ENCODE measurements at places on chromosomes 12 and 14. TPM values are rescaled to one million over a fixed set of nuclear protein-coding genes. Genes with fewer than 3 reads are reported as not detected.

DNA sequence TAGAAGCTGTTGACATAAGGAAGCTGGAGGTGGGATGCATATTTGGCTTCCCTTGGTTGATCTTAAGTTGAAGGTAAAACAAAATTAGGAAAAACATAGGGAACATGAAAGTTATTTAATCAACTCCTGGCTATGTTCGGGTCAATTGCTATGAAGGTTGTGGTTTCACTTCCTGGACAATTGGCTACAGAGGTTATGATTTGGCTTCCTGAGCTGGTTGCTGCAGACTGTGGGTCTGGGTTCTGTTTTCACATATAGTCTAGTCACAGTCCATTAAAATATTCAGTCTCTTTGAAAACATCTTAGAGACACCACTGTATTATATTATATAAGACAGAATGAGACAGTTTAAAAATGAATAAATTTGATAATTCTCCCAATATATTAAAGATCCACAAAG, 895.2 kb upstream of the USP15 start:
- no peak overlapping the region for H3K27ac ChIP-seq
- no peaks in the 10 kb centered on the region for H3K4me1 ChIP-seq
- H3K4me3 ChIP-seq = no peak overlapping the region
- H3K36me3 ChIP-seq = no peaks in the 10 kb centered on the region
- no peak for DNase-seq
- no peaks in the 10 kb centered on the region for H3K27me3 ChIP-seq

DNA sequence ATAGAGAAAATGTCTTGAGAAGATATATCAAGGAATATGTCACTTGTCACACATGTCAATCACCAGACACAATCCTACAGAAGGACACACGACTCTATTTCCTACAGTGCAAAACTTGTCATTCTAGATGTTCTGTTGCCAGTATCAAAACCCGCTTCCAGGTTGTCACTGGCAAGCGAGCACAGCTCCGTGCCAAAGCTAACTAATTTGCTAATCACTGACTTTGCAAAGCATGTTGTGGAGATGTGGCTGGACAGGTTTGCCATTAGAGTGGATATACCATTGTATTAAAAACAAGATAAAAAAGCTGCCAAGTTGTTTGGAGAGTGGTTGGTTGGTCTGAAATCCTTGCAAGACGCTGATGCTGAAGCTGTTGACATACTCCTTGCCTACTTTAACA, 7.9 kb upstream of the SGPP1 start:
- H3K4me3 ChIP-seq = no peak overlapping the region
- no peaks in the 10 kb centered on the region for H3K27me3 ChIP-seq
- DNase-seq = no peak
- no peak overlapping the region for H3K27ac ChIP-seq
- no peaks in the 10 kb centered on the region for H3K4me1 ChIP-seq
- H3K36me3 ChIP-seq = no peaks in the 10 kb centered on the region

DNA sequence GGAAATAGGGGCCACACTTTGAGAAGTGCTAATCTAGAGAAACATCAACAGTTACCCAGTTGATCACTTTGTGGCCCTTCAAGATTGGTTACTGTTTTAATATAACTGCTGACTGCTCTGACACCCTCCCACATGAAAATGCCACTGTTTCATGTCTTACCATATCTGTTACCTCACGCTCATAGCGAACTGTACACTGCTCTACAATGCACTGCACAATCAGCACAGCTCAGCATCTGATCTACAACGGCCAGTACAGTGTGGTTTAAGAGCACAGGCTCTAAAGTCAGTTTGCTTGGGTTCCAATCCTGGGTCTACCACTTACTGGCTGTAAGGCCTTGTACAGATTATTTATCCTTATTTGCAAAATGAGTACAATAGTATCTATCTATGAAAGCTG, 39.1 kb downstream of the SPPL3 start:
- no peak overlapping the region for H3K27ac ChIP-seq
- H3K36me3 ChIP-seq = no peaks in the 10 kb centered on the region
- DNase-seq = no peak
- H3K4me3 ChIP-seq = no peak overlapping the region

DNA sequence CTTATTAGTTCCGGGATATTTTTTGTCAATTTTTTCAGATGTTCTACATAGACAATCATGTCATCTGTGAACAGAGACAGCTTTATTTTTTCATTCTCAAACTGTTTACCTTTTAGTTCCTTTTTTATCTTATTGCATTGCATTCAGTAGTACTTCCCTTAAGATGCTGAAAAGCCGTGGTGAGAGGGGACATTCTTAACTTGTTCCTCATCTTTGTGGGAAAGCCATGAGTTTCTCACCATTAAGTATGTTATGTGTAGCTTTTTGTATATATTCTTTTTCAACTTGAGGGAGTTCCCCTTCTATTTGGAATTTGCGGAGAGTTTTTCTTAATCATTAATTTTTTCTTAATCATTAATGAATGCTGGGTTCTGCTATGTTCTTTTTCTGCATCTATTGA, 1727.1 kb upstream of the SEL1L start:
- H3K4me3 ChIP-seq = no peak overlapping the region
- DNase-seq = no peak
- H3K27me3 ChIP-seq = no peaks in the 10 kb centered on the region
- H3K4me1 ChIP-seq = no peaks in the 10 kb centered on the region

DNA sequence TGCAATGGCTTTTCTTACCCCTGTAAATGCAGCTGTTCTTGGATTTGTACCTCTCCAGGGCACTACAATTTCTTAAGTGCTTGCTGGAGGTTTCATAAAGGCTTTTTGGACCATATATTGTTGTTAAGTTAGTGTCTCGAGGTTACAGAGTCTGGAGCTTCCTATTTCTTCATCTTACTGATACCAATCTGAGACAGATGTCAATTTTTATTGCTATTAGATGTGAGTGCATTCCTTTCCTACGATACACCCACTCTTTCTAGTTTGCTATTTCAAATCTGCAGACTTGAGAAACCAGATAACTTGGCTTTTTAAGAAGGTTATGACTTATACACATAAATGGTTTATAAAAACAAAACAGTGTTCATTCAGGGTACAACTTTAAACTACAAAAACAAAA, 2.1 kb downstream of the NOXRED1 start:
- no peaks in the 10 kb centered on the region for H3K4me1 ChIP-seq
- no peak for DNase-seq
- no peak overlapping the region for H3K4me3 ChIP-seq
- H3K36me3 ChIP-seq = peaks cover 30% of the 10 kb centered on the region

GRCh38 chr12:77354766-77355362, 289.5 kb upstream of the E2F7 start:
- H3K27ac ChIP-seq = no peak overlapping the region
- no peaks in the 10 kb centered on the region for H3K36me3 ChIP-seq
- H3K4me3 ChIP-seq = no peak overlapping the region
- no peak for DNase-seq
- no peaks in the 10 kb centered on the region for H3K27me3 ChIP-seq

- H3K4me3 ChIP-seq = no peak overlapping the region
- H3K36me3 ChIP-seq = no peaks in the 10 kb centered on the region
- no peak for DNase-seq
Measured at GRCh38 chr12:77837876-77838291, 7.2 kb downstream of the NAV3 start.

DNA sequence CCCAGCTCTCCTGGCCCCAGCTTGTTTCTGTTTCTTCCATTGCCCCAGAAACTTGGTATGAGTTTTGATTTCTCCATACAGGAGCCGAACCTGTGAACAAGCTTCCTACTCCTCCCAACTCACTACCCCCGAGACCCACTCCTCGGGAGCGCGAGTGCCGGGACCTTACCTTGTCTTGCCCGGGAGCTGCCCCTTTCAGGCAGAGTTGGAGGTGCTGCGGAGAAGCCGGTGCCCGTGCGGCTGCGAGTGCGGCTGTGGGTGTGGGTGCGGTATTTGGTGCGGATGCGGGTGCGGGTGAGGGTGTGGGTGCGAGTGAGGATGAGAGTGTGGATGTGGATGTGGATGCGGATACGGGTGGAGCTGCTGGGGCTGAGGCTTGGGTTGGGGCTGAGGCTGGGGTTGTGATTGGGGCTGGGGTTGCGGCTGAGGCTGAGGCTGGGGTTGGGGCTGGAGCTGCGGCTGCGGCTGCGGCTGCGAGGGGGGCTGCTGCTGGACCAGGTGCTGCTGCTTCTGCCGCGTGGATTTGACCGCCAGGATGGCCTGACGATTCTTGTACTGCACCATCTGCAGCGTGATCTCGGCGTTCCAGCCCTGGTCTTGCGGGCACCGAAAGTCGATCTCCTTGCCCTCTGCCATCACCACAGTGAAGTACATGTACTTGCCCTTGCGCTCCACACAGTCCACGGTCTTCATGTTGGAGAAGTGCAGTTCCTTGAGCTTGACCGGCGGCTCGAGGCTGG, 1.1 kb downstream of the PHLDA1 start:
- peaks cover 21% of the 10 kb centered on the region for H3K4me1 ChIP-seq
- peak overlapping the region; percentile 93 for H3K27ac ChIP-seq
- no peaks in the 10 kb centered on the region for H3K27me3 ChIP-seq
- H3K36me3 ChIP-seq = no peaks in the 10 kb centered on the region
- no peak for DNase-seq

- H3K27me3 ChIP-seq = no peaks in the 10 kb centered on the region
- DNase-seq = no peak
- no peak overlapping the region for H3K27ac ChIP-seq
- no peaks in the 10 kb centered on the region for H3K4me1 ChIP-seq
- no peaks in the 10 kb centered on the region for H3K36me3 ChIP-seq
Measured at GRCh38 chr12:42677461-42677860, 87.9 kb upstream of the PRICKLE1 start.

- no peaks in the 10 kb centered on the region for H3K27me3 ChIP-seq
- no peaks in the 10 kb centered on the region for H3K4me1 ChIP-seq
- no peaks in the 10 kb centered on the region for H3K36me3 ChIP-seq
Measured at GRCh38 chr14:51139121-51139681, 44.3 kb upstream of the TRIM9 start.

- H3K36me3 ChIP-seq = peaks cover 4% of the 10 kb centered on the region
- peak overlapping the region; percentile 47 for H3K27ac ChIP-seq
- peaks cover 41% of the 10 kb centered on the region for H3K4me1 ChIP-seq
Measured at GRCh38 chr14:22556021-22556989, 32.7 kb downstream of the DAD1 start.

- H3K4me3 ChIP-seq = no peak overlapping the region
- no peaks in the 10 kb centered on the region for H3K4me1 ChIP-seq
- DNase-seq = peak; percentile 88
- H3K27ac ChIP-seq = peak overlapping the region; percentile 89
- H3K36me3 ChIP-seq = no peaks in the 10 kb centered on the region
Measured at GRCh38 chr14:55103005-55103640, 25.9 kb upstream of the LGALS3 start.

GRCh38 chr14:82850576-82850975, 1316.9 kb upstream of the SEL1L start:
- no peak overlapping the region for H3K27ac ChIP-seq
- DNase-seq = no peak

- no peak overlapping the region for H3K27ac ChIP-seq
- H3K4me3 ChIP-seq = no peak overlapping the region
- no peaks in the 10 kb centered on the region for H3K4me1 ChIP-seq
- no peaks in the 10 kb centered on the region for H3K36me3 ChIP-seq
- DNase-seq = no peak
Measured at GRCh38 chr14:35989736-35990135, 163.6 kb downstream of the BRMS1L start.

DNA sequence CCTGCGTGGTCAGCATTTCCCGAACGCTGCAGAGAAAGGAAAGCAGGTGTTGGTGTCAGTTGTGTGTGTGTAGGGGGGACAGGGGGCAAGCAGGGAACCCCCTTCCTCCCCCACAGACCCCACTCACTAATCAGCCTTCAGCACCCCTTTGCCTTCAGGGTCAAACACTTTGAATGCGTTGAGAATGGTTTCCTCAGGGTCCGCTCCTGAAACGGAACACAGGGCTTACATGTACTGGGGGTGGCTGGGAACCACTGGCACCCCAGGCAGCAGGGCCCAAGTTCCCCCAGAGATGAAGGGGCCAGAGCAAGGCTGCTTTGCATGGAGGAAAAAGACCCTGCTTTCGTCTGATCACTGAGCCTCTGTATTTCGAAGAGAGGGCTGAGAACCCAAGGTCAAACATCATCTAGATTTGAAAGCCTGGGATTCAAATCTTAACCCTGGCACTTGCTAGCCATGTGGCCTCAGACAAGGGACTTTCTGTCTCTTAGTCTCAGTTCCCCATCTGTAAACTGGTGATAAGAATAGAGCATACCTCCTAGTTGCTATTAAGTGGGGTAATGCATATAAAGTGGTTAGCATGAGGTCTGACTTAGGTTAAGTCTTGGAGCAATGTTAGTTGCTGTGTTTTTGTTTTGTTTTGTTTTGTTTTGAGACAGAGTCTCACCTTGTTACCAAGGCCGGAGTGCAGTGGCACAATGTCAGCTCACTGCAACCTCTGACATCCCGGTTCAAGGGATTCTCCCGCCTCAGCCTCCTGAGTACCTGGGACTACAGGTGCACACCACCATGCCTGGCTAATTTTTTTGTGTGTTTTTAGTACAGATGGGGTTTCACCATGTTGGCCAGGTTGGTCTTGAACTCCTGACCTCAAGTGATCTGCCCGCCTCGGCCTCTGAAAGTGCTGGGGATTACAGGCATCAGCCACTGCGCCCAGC, 7.0 kb downstream of the MYL2 start:
- no peak overlapping the region for H3K27ac ChIP-seq
- no peak for DNase-seq
- H3K4me3 ChIP-seq = no peak overlapping the region
- no peaks in the 10 kb centered on the region for H3K4me1 ChIP-seq

GRCh38 chr14:93331002-93331727, 1.7 kb downstream of the BTBD7 start:
- H3K4me3 ChIP-seq = peak overlapping the region; percentile 71
- peak overlapping the region; percentile 99 for H3K27ac ChIP-seq
- H3K36me3 ChIP-seq = no peaks in the 10 kb centered on the region
- H3K27me3 ChIP-seq = no peaks in the 10 kb centered on the region
- peak; percentile 64 for DNase-seq

- peak overlapping the region; percentile 59 for H3K4me3 ChIP-seq
- H3K36me3 ChIP-seq = peaks cover under 1% of the 10 kb centered on the region
- H3K27ac ChIP-seq = peak overlapping the region; percentile 84
- H3K4me1 ChIP-seq = no peaks in the 10 kb centered on the region
- no peaks in the 10 kb centered on the region for H3K27me3 ChIP-seq
Measured at GRCh38 chr14:58238252-58239243, 6.1 kb upstream of the PSMA3 start.

- no peaks in the 10 kb centered on the region for H3K36me3 ChIP-seq
- H3K4me1 ChIP-seq = no peaks in the 10 kb centered on the region
- no peak overlapping the region for H3K4me3 ChIP-seq
Measured at GRCh38 chr14:83247924-83248639, 1714.4 kb upstream of the SEL1L start.

- no peak overlapping the region for H3K4me3 ChIP-seq
- H3K36me3 ChIP-seq = no peaks in the 10 kb centered on the region
- H3K4me1 ChIP-seq = no peaks in the 10 kb centered on the region
- no peak overlapping the region for H3K27ac ChIP-seq
Measured at GRCh38 chr12:34108967-34109366, 86.7 kb downstream of the ALG10 start.

GRCh38 chr12:50192908-50193307, 25.7 kb upstream of the CERS5 start:
- H3K4me1 ChIP-seq = peaks cover 9% of the 10 kb centered on the region
- no peak overlapping the region for H3K27ac ChIP-seq
- H3K36me3 ChIP-seq = peaks cover 31% of the 10 kb centered on the region
- no peak overlapping the region for H3K4me3 ChIP-seq
- no peaks in the 10 kb centered on the region for H3K27me3 ChIP-seq

NGB gene
- not detected for total RNA-seq

RECQL gene
- total RNA-seq = 20.0 TPM

CLEC1A gene
- total RNA-seq = 2.8 TPM

PELI2 gene
- 4.4 TPM for total RNA-seq

PLEKHD1 gene
- total RNA-seq = not detected

AMDHD1 gene
- total RNA-seq = 0.63 TPM

DAO gene
- total RNA-seq = not detected

TMEM260 gene
- 7.0 TPM for total RNA-seq

DNAH10 gene
- total RNA-seq = 0.11 TPM

GLIPR1L2 gene
- total RNA-seq = 2.3 TPM

GUCY2C gene
- not detected for total RNA-seq

DHH gene
- total RNA-seq = 0.56 TPM

PLXNC1 gene
- 3.0 TPM for total RNA-seq

SLC17A8 gene
- not detected for total RNA-seq

All from right atrium auricular region (tissue), 2 donors.